Left ventricle myocardium superior (tissue), 1 donor: ENCODE measurements at places on chromosomes 12 and 14.

GRCh38 chr12:109727039-109727723, 13.6 kb downstream of the FAM222A start:
- peak; percentile 31 for DNase-seq

- DNase-seq: no peak
These were observed 7.0 kb upstream of the TINF2 start for GRCh38 chr14:24249230-24250021.

DNA sequence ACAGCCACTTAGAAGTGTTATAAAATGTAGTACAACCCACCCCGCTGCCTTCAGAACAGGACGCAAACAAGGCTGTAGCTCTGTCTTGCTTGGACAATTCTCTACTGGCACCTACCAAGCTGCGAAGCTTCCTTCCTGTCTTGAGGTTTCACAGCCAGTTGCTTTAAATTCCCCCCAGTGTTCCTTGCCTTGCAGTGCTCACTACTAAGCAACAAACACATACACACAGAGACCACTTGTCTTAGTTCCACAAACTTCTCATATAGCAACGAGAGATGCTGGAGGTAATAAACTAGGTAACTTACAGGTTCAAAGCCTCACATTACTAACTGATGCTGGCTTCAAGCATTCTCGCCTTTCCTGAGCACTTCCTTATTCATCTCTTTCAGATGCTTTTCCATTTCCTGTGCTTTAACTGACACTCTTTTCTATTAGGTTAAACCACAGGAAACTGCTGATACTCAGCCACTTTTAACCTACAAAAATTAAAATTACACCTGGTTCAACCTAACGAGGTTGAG, 91.5 kb upstream of the PTGDR start:
- DNase-seq: no peak

GRCh38 chr14:104697317-104697703, 7.9 kb downstream of the INF2 start:
- no peak for DNase-seq

DNA sequence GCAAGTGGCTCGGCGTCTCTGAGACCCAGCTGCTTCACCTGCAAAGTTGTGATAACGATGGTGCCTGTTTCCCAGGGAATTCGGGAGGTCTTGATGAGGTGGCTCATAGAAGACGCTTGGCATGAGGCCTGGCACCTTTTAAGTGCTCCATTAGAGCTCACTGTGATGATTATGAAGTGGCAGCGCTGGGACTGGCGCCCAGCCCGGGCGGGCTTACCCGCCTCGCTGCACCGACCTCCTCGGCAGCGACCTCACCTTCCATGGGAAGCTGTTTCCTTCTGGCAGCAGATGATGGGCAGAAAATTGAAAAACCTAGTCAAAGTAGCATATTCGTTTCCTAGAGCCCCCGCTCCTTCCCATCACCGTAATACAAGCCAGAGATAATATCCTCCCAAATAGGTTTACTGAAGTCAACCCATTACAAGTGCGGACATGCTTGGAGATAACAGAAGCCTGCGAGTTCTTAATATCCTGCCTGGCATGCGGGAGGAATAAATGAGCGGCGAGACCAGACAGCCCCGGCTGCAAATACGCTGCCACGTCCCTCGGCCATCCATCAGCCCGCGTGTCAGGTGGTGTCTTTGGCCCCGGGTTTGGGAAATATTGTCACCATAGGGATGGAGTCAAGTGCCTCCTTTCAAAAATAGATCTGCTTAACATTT, 35.2 kb upstream of the DLK1 start:
- peak; percentile 61 for DNase-seq

GRCh38 chr14:81767266-81767995, 233.8 kb upstream of the SEL1L start:
- DNase-seq: no peak

DNA sequence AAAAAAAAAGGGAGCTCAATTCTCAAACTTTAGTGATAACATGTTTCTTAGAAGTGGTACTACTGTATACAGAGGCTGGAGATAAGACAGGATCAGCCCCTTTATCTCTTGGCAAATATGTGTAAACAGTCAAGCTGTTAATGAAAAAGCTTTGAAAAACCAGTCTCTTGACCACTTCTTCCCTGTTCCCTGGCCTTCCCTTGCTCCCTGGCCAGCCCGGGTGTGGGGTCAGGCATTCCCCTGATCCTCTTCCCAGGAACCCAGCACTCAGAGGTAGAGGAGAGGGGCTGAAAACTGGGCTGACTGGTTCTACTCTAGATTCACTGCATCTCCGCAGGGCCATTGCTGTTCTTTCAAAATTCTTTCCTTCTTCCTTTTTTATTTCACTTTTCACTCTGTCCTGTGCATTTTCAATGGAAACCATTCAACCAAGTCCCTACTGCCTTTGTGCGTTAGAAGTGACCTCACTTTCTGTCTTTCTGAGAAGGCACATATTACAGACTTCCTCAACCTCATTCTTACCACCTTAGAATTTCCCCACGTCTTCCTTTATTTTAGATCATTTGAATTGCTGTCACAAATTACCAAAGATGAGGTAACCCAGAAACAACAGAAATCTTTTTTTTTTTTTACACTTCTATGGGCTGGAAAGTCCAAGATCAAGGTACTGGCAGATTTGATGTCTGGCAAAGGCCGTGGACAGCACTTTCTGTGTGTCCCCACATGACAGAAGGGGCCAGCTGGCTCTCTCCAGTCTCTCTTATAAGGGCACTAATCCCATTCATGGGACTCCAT, 5.7 kb downstream of the GNG2 start:
- no peak for DNase-seq

GRCh38 chr12:120677765-120678473, 9.0 kb upstream of the MLEC start:
- peak; percentile 47 for DNase-seq

DNA sequence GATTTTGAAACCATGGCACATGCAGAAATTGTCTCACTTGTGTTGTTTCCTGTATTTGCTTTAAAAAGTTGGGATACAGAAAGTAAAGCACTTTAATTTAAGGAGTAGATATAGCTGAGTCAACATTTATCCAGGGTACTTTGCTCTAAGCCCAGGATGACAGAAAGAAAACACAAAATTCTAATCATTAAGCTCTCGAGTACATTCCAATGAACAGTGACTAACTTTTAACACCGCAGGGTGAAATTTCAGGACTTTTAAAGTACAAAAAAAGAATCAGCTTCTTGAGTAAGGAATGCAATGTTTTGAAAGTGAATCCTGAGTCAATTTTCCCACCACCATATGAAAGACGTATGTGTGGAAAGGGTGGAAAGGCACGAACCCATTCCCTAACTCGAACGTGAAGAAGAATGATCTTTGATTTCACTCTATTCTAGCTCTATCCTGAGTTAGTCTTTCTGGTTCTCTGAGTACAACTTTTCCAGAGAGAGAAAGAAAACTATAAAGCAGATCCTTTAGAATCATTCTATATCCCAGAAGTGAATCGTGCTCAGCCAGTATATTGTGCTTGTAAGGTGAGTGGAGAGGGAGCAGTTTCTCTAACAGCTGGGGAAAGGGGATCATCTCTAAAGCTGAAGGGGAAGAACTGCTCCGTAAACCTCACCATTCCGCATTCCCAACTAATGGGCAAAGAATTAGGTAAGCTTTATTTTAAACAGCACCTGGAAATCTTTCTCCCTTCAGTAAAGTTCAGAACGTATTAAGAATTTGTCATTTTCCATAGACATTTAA, 779.0 kb upstream of the FLRT2 start:
- no peak for DNase-seq

GRCh38 chr12:175250-175649, 38.7 kb downstream of the SLC6A12 start:
- peak; percentile 81 for DNase-seq

GRCh38 chr12:27305673-27306456, 26.8 kb upstream of the BMAL2 start:
- DNase-seq: no peak

DNA sequence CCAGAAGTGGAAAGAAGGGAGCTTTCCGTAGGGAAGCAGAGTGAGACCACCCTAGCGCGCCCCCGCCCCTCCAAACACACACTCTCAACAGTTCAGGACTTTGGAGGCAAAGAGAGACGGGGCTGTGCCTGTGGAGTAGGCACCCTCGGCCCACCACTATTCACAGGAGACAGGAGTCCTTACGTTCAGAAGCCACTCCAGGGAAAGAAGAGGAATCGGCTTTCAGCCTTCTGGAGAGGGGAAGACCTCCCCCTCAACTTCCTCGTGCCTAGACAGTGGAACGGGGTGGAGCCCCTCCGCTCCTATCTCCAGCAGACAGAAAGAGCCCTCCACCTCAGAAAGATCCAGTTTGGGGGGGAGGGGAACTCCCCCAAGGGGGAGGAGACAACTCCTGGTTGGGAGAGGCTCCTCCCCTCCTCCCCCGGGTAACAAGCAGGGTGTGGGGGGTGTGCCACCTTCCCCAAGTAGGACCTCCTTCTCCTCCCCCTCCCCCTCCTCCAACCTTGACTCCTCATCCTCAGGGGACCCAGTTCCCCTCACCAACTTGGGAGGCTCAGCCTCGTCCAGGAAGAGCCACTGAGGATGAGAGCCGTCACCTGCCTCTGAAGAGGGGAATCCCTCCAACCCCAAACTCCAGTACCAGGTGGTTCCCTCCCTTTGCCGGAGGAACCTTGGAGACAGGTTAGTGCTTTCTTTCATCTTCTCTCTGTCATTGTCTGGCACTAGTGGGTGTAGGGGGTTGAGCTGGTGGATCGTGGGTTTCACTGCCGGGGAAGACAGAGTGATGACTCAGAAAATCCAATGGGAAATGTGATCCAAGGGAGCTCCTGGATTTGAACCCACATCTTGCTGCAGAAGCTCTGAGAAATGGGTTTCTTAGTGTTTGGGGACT, 883 bp downstream of the FOXJ2 start:
- DNase-seq: peak; percentile 58

GRCh38 chr14:50647753-50648152, 20.4 kb downstream of the SAV1 start:
- DNase-seq: no peak

GRCh38 chr12:46487567-46488131, 115.1 kb upstream of the SLC38A2 start:
- no peak for DNase-seq

GRCh38 chr12:6784296-6784695, 5.0 kb upstream of the CD4 start:
- no peak for DNase-seq

DNA sequence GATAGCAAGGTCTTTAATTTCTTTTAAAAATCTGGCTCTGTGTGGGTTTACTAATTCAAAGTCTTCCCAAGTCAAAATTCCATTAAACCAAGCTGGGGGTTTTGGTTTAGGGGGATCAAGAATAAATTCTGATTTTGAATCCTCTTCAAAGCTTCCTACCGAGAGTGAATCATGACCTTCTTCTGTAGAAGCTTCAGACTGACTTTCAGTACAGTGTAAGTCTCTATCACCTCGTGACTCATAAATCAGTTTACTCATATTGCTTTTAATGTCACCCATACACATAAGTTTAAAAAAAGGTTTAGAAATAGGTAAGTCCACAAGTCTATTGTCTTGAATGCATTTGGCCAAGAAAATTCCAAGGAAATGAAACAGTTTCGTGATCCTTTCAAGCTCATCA, 80.6 kb upstream of the STRN3 start:
- DNase-seq: no peak

- no peak for DNase-seq
These were observed 119.2 kb downstream of the TBC1D30 start for GRCh38 chr12:64943686-64944085.

- DNase-seq: no peak
These were observed 11.1 kb upstream of the ANO6 start for GRCh38 chr12:45204757-45205156.

DNA sequence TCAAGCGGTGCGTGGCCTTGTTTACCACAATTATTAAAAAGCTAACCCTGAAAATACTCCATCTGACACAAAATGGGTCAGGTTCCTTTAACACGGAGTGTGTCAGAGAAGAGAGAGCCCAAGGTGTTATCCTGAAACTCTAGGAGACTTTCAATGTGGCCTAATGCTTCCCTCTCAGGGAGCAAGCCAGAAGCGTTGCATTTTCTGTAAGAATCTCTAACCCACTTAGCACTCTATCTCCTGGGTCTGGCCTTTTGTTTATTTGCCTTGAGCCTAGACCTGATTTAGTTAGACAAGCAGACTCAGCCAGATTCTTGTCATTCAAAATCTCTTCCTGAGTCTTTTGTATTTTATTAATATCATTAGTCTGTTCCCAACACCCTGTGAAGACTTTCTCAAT, 184.0 kb upstream of the SYT1 start:
- no peak for DNase-seq

DNA sequence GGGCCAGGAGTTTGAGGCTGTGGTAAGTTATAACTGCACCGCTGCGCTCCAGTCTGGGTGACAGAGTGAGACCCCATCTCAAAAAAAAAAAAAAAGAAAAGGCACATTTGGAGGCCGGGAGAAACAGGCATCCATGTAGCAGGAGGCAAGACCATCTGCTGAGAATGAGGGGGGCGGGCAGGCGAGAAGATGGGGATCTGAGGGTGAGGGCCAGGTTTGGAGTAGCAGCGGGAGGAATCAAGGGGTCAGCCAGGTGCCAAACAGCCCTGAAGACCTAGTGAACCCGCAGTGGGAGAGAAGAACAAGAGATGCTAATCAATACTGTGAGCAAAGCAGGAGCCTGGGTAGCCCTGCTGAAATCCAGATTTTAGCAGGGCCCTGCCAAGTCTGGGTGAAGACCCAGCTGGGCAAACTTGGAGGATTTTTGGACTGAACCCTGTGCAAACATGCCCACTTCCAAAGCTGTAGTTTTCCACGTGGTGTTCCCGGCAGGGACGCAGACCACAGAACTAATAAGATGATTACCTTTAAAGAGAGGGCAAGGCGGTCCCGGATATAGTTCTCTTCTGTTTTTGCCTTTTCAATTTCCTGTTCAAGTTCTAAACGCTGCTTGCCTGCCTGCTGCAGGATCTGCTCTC, 61.0 kb downstream of the NIN start:
- no peak for DNase-seq

GRCh38 chr12:79559591-79559990, 131.2 kb downstream of the PAWR start:
- no peak for DNase-seq

- DNase-seq: no peak
These were observed 23.8 kb upstream of the GPR132 start for GRCh38 chr14:105088812-105089745.

DNA sequence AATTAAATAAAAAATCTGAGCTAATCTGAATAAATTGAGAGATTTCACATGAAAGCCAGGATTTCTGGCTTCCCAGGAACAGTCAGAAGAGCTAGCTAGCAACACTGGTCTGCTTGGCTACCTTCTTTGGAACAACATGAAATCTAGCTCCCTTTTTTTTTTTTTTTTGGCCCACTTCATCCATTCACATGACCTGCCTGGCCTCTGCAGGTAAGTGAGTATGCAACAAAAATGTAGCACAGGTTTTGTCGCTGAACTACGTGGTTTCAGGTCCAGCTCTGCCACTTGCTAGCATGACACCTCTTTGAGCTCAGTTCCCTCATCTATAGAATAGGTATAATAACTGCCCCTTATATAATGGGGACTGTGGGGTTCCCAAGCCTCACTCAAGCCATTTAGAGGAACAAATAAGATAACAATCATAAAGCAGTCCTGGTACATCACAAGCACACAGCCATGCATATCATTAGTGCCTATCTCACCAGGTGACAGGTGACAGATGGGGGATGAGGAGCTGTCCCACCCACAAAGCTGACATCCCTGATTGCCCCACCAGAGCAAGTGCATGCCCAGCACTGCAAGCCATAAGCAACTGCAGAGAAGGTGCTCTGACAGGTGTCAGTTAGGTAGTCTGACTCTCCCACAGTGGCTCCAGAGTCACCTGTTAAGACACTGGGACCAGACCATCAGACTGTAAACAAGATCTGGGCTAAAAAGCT, 25.6 kb downstream of the PXN start:
- no peak for DNase-seq
